Esophagus (tissue), 2 donors: ENCODE measurements at places on chromosomes 1 and 21. TPM values are rescaled to one million over a fixed set of nuclear protein-coding genes. Genes with fewer than 3 reads are reported as not detected.

OPTC gene
- not detected for polyA plus RNA-seq

FBXO2 gene
- polyA plus RNA-seq = 8.5 TPM

KLHDC9 gene
- 2.5 TPM for polyA plus RNA-seq

HLX gene
- 1.8 TPM for polyA plus RNA-seq

AK2 gene
- 106 TPM for polyA plus RNA-seq

FCRL6 gene
- 0.04 TPM for polyA plus RNA-seq

RUNX3 gene
- polyA plus RNA-seq = 0.77 TPM

RGSL1 gene
- 0.14 TPM for polyA plus RNA-seq

RIMKLA gene
- polyA plus RNA-seq = 0.12 TPM

NIBAN1 gene
- 27.4 TPM for polyA plus RNA-seq

TEX50 gene
- polyA plus RNA-seq = not detected

EPHB2 gene
- 0.08 TPM for polyA plus RNA-seq

KCNA2 gene
- polyA plus RNA-seq = 0.06 TPM

CD48 gene
- polyA plus RNA-seq = 3.3 TPM

NGF gene
- polyA plus RNA-seq = 0.35 TPM

TBX19 gene
- polyA plus RNA-seq = 1.2 TPM

ESRRG gene
- 0.12 TPM for polyA plus RNA-seq

HSD3B1 gene
- not detected for polyA plus RNA-seq

SPRR1B gene
- 2,781 TPM for polyA plus RNA-seq

GBP3 gene
- 2.5 TPM for polyA plus RNA-seq

MSH4 gene
- polyA plus RNA-seq = 0.16 TPM

NBL1 gene
- 91.7 TPM for polyA plus RNA-seq

CCDC27 gene
- polyA plus RNA-seq = not detected

OR11L1 gene
- not detected for polyA plus RNA-seq

RIMS3 gene
- 0.56 TPM for polyA plus RNA-seq

NFYC gene
- polyA plus RNA-seq = 24.8 TPM

ECM1 gene
- polyA plus RNA-seq = 4,054 TPM

RO60 gene
- polyA plus RNA-seq = 4.5 TPM

CDA gene
- 107 TPM for polyA plus RNA-seq

SPOCD1 gene
- 0.13 TPM for polyA plus RNA-seq

TBX15 gene
- 0.02 TPM for polyA plus RNA-seq

RNF19B gene
- 10.7 TPM for polyA plus RNA-seq

TDRKH gene
- 1.1 TPM for polyA plus RNA-seq

S100A7 gene
- 689 TPM for polyA plus RNA-seq

NR0B2 gene
- polyA plus RNA-seq = not detected

TNFRSF18 gene
- polyA plus RNA-seq = 1.9 TPM

CACYBP gene
- 24.2 TPM for polyA plus RNA-seq

TCHH gene
- 0.33 TPM for polyA plus RNA-seq
